Body of pancreas (tissue), 4 donors: ENCODE measurements at places on chromosomes 1 and 21. TPM values are rescaled to one million over a fixed set of nuclear protein-coding genes. Genes with fewer than 3 reads are reported as not detected.

Gene FAM72B
- total RNA-seq = not detected

Gene KRTAP11-1
- not detected for total RNA-seq

Gene CDC14A
- 16.5 TPM for total RNA-seq

Gene SPRR1B
- not detected for total RNA-seq

Gene IL20
- not detected for total RNA-seq

Gene ALPL
- total RNA-seq = 3.4 TPM

Gene PRRX1
- 5.3 TPM for total RNA-seq

Gene ZNF593OS
- total RNA-seq = not detected

Gene TGFB2
- 4.9 TPM for total RNA-seq

Gene RNU1-3
- under 0.01 TPM for total RNA-seq
